Stimulated activated CD4-positive, alpha-beta T cell treated with anti-CD3 and anti-CD28 coated beads, Interleukin-1b, Interleukin-23, amount 100 ng/mL, for 4 hours (primary cell): ENCODE measurements at places on chromosomes 4 and X.

DNA sequence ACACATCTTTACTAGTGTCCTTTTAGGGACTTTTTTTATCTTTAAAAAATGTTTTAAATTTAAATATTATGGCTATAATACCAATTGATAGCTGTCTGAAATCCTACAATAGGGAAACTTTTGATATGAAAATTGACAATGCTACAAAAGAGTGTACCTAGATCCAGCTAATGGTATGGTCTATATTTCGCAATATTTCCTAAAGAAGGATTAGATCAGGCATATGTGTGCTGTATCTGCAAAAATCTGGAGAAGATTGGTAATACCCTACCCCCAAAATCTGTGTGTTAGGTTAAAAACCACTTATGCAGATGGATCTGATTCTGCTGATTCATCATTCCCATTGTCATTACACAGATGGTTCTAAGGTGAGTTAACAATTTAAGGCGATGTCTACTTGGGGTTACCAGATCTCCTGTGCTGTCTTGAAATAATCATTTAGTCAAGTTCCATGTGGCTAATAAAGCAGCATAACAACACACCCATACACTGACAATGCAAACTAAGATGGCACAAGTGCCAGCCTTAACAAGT, 137.1 kb downstream of the GASK1B start:
- no peak for DNase-seq

DNA sequence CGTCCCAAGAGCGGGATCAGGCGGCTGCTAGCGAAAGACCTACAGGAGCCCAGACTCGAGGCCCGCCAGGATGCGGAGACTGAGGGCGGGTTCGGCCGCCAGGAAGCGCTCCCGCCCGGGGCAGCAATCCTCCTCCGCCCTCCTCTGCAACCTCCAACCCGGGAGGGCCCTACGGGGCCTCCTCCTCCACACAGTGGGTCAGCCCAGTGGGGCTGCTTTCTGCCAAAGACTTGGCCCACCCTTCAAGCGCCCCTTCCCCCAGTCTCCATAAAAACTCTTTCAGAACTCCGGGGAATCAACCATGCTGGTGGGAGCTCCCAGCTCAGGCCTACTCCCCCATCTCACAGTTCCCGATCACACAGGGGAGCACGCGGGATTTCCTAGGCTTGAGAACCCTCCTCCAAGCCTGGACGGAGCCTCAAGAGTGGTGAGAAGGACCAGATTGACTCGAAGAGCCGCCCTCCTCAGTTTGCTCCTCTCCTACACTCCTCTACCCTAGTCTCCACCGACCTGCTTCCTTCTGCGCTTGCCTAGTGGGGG, 77.5 kb downstream of the RLIM start:
- DNase-seq: no peak

- no peak for DNase-seq
These were observed 23.1 kb downstream of the LGI2 start for GRCh38 chr4:25007598-25007997.

DNA sequence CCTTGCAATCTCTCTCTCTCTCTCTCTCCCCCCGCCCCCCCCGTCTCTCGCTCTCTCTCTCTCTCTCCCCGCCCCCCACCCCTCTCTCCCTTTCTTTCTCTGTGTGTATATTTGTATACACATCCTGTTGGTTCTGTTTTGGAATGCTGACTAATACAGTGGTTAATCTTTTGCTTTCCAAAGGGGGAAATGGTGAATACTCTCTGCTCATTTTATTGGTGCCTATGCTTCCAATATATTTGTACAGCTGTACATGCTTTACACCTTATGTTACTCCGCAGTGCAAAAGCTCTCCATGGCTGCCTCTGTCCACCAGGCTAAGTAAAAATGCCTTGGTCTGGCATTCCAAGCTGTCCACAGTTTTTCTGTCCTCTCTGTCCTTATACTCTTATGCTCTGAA, 158.8 kb downstream of the RBMX2 start:
- DNase-seq: no peak

DNA sequence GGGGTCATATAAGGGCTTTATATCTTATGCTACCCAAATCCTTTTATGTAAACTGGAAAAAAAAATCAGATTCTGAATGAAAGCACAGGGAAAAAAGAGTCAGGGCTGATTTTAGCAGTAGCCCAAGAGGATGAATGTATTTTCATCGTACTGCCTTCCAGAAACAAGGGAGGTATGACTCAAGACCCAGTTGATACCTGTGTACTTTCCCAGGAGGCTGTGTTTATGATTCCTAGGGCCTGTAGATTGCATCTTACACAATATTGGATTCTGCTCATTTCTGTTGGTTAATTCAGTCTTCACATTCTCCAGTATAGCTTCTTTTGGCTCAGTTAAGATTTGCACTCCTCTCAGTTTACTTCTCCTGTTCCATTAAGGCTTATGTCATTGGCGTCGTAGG, 127.9 kb upstream of the LIMCH1 start:
- no peak for DNase-seq

GRCh38 chrX:3712051-3712869, 1.2 kb downstream of the PRKX start:
- DNase-seq: no peak
